ENCODE measurements at places on chromosomes 6 and 20. TPM values are rescaled to one million over a fixed set of nuclear protein-coding genes. Genes with fewer than 3 reads are reported as not detected.

Gene STAU1
- 66.8 TPM for total RNA-seq

Gene RSPO3
- total RNA-seq: 81.4 TPM

Gene PSORS1C2
- not detected for total RNA-seq

Gene CPNE5
- total RNA-seq: 0.10 TPM

Gene CASS4
- total RNA-seq: 0.07 TPM

Gene DOK5
- not detected for total RNA-seq

Gene TRIM40
- not detected for total RNA-seq

Gene RIN2
- 24.2 TPM for total RNA-seq

Gene DDX39B
- total RNA-seq: 320 TPM

Gene NTSR1
- 0.07 TPM for total RNA-seq

Gene CFAP61
- 0.44 TPM for total RNA-seq

Gene HLA-DOB
- 0.21 TPM for total RNA-seq

Gene POPDC3
- 21.5 TPM for total RNA-seq

Gene RAMACL
- total RNA-seq: 0.09 TPM

Gene CABLES2
- total RNA-seq: 5.7 TPM

Gene ZNF318
- 4.7 TPM for total RNA-seq

Gene PHACTR1
- not detected for total RNA-seq

Gene PROCR
- 148 TPM for total RNA-seq

Gene TOX2
- total RNA-seq: 10.4 TPM

Gene PNLDC1
- total RNA-seq: 0.05 TPM

Gene PKIB
- total RNA-seq: 0.74 TPM

Gene ZBTB22
- total RNA-seq: 2.9 TPM

Gene ID4
- total RNA-seq: 0.80 TPM

Gene OSBPL2
- 19.4 TPM for total RNA-seq

Gene CUTA
- total RNA-seq: 181 TPM

Gene DHX35
- total RNA-seq: 7.1 TPM

Gene AGER
- total RNA-seq: 1.4 TPM

Gene UBE3D
- 2.8 TPM for total RNA-seq

Gene PPP1R16B
- 0.11 TPM for total RNA-seq

Gene SYCP2L
- 2.4 TPM for total RNA-seq

Gene MLIP
- total RNA-seq: not detected

Gene TPX2
- total RNA-seq: 119 TPM

Gene HCRTR2
- not detected for total RNA-seq

Gene FNDC11
- 0.14 TPM for total RNA-seq

Gene TSPO2
- not detected for total RNA-seq

Gene CCN6
- total RNA-seq: not detected

Gene VARS1
- total RNA-seq: 58.5 TPM

Gene PRL
- not detected for total RNA-seq

Gene WASF1
- 11.9 TPM for total RNA-seq

Gene PDYN
- total RNA-seq: not detected

Data from A549 treated with dexamethasone at 1 μM for 4 hours (cell line).